ENCODE measurements at places on chromosomes 5 and 9.

- peak; percentile 55 for DNase-seq
These were observed 37.3 kb downstream of the STK10 start for GRCh38 chr5:172150514-172151425.

GRCh38 chr5:138177941-138178515, 402 bp downstream of the BRD8 start:
- DNase-seq, result peak; percentile 75

DNA sequence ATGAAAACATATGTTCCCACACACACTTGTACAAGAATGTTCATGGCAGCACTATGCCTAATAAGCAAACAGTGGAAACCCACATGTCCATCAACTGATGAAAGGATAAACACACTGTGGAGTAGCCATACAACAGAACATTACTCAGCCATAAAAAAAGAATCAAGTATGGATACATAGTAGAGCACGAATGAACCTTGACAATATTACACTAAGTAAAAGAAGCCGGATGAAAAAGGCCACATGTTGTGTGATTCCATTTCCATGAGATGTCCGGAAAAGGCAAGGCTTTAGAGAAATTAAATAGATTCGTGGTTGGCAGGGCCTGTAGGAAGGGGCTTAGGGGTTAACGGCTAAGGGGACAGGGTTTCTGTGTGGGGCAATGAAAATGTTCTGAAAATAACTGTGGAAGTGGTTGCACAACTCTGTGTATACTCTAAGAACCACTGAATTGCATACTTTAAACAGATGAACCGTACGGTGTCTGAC, 51.4 kb downstream of the COL23A1 start:
- DNase-seq, result no peak

DNA sequence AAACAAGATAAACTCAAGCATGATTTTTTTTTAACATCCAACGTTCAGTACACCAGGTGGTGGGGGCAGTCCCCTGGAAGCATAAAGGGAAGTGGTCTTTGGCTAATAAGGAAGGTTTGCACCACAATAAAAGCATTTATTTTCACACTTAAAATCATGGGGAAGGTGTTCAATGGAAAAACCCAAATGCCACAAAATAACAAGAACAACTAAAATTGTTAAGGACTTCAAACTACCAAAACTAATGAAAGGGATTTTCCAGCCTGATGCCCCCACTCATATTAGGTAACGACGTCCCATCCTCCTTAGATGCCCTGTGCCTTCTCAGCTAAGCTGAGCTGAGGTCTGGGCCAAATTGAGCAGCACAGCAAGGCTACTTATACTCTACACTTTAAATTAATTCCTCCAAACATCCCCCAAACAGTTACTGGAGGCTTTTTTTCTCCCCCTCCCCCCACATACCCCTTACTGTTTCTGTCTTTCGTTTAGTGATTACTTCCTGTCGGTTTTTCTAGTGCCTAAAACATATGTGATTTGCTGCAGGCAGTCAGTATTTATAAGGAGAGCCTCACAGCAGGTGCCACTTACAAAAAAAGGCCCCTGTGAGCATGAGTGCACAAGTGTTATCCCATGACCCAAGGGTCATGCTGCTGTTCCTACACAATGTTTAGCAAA, 259.7 kb upstream of the ZNF608 start:
- no peak for DNase-seq

All from erythroblast (primary cell).